ENCODE measurements at places on chromosomes 5 and 9.

GRCh38 chr9:101840694-101841188 is 102.3 kb upstream of the GRIN3A start:
- no peak overlapping the region for H3K27ac ChIP-seq
- no peak overlapping the region for H3K4me3 ChIP-seq

DNA sequence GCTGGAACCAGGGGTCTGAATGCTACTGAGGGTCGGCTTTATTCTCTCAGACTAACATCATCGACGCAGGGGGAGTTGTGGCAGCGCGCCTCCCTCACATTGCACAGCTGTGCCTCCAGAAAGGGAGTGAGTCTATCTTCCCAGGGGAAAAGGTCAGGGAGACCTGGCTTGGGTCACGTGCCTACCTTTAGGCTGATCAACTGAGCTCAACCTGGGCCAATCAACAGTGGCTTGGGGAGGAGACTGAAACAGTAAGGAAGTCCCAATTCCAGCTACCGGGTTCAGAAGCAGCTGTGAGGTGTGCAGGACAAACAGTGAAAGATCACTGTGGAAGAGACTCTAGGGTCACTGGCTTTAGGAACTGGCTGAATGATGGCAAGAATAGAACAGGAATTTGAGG is 14.3 kb downstream of the SNX30 start:
- DNase-seq, result no peak
- no peaks in the 10 kb centered on the region for H3K27me3 ChIP-seq
- no peak overlapping the region for H3K4me3 ChIP-seq
- no peak overlapping the region for H3K27ac ChIP-seq

- H3K4me3 ChIP-seq, result no peak overlapping the region
- H3K4me1 ChIP-seq, result no peaks in the 10 kb centered on the region
Observed at GRCh38 chr5:108418197-108418596, 36.3 kb upstream of the FBXL17 start.

DNA sequence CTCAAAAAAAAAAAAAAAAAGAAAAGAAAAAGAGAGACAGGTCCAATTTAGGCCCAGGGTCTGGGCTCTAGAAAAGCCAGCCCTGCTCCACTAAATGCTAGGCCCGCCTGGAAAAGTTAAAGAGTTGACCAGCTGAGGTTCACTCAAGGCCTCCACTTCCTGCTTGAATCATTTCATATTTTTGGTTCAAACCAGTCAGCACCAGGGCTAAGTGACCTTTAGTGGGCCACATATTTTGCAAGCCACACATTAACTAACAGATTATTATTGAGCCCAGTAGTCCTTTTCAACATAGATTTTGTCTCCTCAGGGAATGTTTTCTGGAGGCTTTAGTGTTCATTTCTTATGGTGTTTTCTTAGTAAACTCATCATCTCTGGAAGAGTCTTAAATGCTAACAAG is 156.6 kb downstream of the TLR4 start:
- DNase-seq, result no peak
- H3K4me1 ChIP-seq, result no peaks in the 10 kb centered on the region

DNA sequence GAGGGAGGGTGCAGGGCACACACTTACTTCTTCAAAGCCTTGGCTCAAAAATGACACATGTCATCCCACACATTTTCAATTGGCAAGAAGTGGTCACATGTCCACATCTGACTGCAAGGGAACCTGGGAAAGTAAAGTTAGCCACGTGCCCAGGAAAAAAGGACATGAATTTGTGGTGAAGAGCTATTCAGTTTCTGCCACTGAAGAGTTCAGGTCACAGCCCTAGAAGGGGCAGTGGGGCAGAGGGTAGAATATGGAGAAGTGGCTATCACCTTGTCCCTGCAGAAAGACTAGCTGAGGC is 1.9 kb upstream of the RGS14 start:
- H3K27ac ChIP-seq, result no peak overlapping the region
- DNase-seq, result no peak
- 0 out of 2 replicates have a peak, but pooled peaks cover 4% of the 10 kb centered on the region for H3K4me1 ChIP-seq
- H3K4me3 ChIP-seq, result no peak overlapping the region
- no peaks in the 10 kb centered on the region for H3K27me3 ChIP-seq
- H3K36me3 ChIP-seq, result no peaks in the 10 kb centered on the region

All from HCT116 (cell line).